HepG2 (cell line): ENCODE measurements at places on chromosomes 5 and 9.
A peak's percentile ranks its signal among the peaks of the same experiment; 100 is the strongest.

DNA sequence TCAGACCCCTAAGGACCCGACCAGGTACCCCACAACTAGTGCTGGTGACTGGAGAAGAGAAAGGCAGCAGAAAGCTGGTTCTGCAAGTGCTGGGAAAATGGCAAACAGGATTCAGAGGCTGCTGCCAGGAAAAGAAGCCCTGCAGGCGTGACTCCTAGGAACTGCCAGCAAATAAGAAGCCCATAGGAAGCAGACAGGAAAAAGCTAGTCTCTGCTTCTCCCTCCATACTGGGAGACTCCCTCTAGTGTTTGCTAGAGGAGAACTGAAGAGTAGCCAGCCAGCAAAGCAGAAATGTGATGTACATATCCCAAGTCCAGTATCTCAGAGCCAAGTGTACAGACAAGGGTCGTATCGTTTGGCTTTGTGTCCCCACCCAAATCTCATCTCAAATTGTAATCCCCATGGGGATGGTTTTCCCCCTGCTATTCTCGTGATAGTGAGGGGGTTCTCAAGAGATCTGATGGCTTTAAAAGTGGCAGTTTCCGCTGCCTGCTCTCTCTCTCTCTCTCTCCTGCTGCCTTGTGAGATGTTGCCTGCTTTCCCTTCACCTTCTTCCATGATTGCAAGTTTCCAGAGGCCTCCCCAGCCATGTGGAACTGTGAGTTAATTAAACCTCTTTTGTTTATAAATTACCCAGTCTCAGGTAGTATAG lies 38.1 kb upstream of the TUSC1 start:
- DNase-seq, result peak; percentile 6

DNA sequence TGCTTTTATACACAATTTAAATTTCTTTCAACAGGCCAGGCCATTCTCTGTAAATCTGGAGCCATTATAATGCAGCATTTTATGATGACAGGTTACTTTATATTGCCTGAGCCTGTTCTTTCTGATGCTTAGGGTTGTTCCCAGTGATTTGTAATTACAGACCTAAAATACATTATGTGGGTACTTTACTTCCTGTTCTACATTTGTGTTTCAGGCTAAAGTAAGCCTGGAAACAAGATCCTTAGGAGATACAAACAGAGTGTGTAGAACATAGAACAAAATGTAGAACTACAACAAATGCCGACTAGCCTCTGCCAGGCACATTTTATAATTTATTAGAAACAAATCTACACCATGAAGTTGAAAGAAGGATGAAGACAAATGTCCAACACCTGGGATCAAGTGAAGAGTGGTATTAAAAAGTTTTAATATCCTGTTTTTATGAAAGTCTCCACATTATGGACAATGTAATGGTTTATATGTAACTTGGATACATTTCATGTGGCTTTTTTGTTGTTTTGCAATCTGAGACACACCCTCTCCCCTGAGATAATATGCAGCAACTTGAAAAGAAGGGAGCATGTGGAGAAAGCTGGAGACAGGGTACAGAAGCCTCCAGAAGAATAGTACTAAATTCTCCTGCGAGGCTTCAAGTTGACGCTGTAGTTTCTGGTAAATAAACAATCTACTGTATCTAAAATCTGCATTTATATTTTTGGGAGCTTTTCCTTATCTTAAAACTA lies 46.9 kb downstream of the VCAN start:
- DNase-seq, result no peak

DNA sequence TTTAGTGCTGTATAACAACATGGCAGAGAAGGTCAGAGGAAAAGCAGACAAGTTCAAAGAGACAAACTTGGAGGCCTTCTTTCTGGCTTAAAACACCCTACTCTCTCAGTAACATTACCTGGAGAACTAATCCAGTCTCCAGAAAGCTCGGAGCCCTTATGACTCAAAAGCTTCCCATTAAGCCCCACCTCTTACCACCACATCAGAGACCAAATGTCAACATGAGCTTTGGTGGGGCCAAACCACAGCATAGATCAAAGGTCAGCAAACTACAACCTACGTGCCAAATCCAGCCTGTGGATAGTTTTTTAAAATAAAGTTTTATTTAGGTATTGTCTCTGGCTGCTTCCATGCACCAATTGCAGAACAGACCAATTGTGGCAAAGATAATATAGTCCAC lies 589.9 kb downstream of the DNAH5 start:
- DNase-seq, result no peak

GRCh38 chr5:38796742-38797108 lies 49.1 kb upstream of the OSMR start:
- DNase-seq, result no peak
